ENCODE measurements at places on chromosomes 12 and 14.
A peak's percentile ranks its signal among the peaks of the same experiment; 100 is the strongest.

DNA sequence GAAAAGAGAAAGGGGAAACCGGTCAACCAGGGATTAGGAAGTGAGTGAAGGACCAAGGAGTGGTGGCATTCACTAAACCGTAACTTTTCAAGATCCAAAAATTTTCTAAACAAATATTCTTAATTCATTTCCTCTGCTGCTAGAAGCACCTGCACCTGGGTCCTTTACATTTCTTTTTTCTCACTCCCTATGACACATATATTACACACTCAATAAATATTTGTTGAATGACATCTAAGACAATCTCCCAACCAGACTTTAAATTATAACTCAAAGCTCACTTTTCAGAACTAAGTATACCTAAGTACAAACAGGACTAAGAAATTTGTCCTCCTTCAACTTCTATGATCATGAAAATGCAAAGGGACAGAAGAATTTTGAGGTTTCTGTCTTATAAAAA is 11.1 kb downstream of the TTC5 start:
- no peak for DNase-seq

- DNase-seq = no peak
Measured at GRCh38 chr12:2291182-2291832, 238.5 kb downstream of the CACNA1C start.

- DNase-seq = no peak
Measured at GRCh38 chr14:62654641-62655040, 390.6 kb downstream of the KCNH5 start.

- DNase-seq = no peak
Measured at GRCh38 chr14:41482861-41483260, 123.8 kb upstream of the LRFN5 start.

GRCh38 chr14:64196814-64197411 is 97.3 kb downstream of the ESR2 start:
- peak; percentile 1 for DNase-seq

DNA sequence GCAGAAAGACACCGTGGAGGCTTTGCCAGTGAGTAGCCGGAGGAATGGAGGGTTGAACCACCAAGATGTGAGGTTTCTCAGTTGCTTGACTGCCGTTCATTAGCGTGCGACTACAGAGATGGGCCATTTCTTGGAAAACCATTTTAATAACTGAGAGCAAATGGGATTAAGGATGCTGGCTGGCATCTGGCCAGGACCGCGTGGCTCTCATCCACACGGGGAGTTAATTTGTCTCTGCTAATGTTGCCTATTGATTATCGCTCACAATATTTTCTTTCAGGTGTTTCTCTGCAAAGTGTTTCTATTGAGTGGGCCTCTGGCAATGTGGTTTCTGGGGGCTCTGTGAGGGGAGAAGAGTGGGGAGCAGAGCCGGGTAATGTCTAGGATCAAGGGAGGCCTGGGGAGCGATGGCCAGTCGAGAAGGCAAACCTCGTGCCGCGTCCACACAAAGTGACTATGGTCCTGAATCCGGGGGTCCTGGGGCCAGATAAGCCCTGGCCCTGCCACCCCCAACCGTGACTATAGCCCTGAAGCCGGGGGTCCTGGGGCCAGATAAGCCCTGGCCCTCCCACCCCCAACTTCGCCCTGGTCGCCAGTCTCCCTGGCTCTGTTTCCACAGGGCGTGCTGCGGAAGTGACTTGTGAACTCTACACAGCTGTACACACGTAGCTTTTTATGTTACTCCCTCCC is 110.6 kb downstream of the PRMT8 start:
- DNase-seq = no peak

All from stimulated activated naive CD4-positive, alpha-beta T cell (primary cell).